ENCODE measurements at places on chromosomes 4 and X.

DNA sequence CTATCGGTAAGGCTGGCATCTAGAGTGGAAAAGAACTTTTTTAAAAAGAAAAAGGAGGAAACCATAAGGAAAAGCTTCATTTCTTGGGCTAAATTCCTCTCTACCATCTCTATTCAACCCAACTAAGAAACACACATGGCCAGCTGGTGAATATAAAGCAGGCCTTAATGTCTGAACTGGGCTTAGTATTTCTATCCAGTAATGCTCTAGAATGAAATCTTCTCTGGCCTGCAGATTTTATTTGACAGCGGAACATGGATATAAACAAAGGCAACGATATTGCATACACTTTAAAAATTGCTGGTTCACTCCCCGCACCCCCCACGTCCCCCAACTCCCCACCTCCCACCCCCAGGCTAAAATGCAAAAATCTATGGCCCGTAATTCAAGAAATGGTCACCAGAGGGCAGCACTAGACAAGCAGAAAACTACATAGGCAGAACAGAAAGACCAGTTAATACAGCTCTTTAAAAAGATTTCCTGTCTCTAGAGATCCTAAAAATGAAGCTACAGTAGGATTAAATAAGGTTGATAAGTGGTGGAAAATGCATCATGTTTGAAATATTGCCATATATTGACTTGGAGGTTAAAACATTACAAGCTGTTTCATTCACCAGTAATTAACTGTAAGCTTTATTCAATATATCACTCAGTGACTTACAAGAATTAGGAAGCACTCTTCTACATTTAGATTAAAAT is 155.2 kb upstream of the GALNT7 start:
- DNase-seq, result peak; percentile 73

DNA sequence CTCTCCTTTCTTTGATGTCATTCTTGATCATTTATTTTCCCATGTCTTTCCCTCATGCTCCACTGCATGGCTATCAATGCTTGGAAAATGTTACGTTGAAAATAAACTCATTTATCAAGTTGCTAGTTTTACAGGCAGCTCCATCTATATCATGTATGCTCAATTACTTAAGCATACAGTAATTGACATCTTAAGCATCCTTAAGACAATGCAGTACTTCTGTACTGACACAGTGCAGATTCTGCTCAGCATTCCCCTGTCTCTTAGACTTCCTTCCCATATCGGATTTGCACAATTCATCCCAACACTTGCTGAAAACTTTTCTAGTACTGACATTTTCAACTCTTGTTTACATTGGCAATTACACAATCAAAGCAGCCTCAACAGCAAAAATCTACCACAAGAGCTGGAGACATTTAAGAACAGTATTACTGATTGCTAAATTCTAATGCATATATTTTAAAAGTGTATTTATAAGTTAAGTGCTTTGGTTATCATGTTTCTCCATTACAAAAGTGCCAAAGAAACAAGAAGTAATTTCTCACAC is 165.6 kb downstream of the ATP10D start:
- DNase-seq, result no peak

- peak; percentile 74 for DNase-seq
These were observed 56.6 kb downstream of the LINC00632 start for GRCh38 chrX:140766024-140766611.

DNA sequence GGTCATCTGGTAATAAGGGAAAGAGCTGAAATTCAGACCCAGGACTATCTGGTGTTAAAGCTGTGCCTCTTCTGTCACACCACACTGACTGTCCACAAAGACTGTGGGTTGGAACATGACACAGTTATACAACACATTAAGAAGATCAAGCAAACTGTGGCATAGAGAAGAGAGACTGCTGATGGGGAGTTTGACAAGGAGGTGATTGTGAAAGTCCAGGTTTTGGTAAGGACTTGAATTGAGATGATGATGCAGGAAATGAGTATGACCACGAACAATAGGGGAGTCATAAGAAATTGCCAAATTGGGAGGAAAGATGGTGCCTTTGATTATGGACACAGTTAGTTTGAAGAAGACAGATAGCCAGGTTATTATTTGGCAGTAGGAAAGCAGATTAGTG is 163.4 kb downstream of the PDGFRA start:
- no peak for DNase-seq

DNA sequence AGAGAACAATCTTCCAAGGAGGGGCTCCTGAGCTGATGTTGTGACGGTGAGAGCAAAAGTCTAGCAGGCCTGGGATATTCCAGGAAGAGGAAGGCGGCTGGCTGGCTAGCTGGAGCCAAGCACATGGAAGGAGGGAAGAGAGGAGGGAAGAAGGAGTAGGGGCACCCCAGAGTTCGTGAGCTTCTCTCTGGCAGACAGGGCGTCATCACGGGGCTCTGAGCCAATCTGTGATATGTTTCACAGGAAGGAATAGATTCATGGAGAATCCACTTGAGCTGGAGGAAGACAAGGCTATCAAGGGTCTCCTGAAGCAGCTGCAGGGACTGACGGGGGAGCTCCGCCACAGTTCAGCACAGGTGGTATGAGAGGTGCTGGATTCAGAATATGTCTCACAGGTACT is 73.6 kb downstream of the DHRSX start:
- no peak for DNase-seq

DNA sequence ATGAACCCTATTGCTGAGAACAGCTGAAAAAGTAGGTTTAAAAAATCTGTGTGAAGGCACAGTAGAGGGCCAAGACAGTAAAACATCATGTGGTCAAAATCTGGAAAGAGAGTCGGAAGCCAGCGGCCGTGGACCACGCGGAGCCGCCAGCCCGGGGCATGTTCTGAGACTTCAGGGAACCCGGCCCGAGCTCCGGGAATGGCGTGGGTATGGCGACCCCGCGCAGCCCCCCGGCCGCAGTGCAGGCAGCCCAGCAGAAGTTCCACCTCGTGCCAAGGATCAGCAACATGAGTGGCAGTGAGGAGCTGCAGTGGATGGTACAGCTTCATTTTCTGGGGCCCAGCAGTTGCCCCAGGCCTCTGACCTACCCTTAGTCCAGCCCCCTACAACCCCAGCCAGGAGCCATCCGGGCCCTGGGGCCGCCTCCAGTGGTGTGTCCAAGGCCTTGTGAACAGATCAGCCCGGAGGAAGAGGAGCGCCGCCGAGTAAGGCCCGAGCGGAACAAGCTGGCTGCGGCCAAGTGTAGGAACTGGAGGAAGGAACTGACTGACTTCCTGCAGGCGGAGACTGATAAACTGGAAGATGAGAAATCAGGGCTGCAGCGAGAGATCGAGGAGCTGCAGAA is 94.2 kb downstream of the LARP1B start:
- no peak for DNase-seq

DNA sequence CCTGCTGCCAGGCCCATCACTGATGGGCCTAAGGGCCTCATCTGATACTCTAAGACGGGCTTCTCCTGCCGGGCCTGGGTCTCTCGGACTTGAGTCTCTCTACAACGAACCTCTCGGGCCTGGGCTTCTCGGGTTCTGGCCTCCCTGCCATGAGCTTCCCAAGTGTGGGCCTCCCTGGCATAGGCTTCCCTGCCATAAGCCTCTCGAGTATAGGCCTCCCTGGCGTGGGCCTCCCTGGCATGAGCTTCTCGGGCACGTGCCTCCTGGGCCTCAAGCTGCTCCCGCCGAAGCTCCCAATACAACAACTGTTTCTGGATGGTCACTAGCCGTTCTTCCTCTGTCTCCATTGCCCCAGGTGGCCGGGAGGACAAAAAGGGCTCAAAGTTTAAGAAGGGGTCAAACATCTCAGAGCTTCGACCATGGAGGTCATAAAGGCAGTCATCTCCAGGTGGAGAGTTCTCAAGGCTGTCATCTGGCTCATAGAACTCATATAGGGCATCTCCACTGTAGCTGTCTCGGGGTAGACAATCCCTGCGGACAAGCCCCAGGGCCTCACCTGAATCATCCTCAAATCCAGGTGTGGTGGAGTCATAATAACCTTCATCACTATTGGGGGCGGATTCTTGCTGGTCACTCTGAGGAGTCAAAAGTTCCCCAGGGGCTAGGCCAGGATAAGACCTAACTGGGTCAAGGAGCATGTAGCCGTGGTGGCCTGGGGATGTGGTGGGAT is 14.1 kb downstream of the AMER1 start:
- no peak for DNase-seq

GRCh38 chr4:88735564-88735963 is 37.9 kb upstream of the NAP1L5 start:
- no peak for DNase-seq

GRCh38 chr4:212438-213188 is 88.3 kb downstream of the ZNF718 start:
- DNase-seq, result no peak

GRCh38 chr4:107050525-107051135 is 14.5 kb upstream of the DKK2 start:
- peak; percentile 27 for DNase-seq

DNA sequence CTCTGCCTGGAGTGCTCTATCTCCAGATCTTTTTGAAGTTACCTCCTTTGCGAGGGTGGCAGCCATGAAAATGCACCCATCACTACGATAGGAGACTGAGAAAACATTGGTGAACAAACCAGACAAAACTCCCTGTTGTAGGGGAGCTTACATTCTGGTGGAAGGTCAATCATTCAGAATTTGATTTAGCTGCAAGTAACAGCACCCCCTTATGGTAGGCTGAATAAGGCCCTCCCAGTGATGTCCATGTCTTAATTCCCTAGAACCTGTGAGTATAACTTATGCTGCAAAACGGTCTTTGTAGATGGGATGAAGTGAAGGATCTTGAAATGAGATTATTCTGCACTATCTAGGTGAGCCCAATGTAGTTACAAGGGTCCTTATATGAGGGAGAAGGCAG is 5.6 kb upstream of the TEC start:
- peak; percentile 32 for DNase-seq

GRCh38 chrX:120260369-120260768 is 9.8 kb downstream of the ZBTB33 start:
- DNase-seq, result no peak

- DNase-seq, result no peak
These were observed 94.5 kb downstream of the RAPGEF2 start for GRCh38 chr4:159197260-159197884.

DNA sequence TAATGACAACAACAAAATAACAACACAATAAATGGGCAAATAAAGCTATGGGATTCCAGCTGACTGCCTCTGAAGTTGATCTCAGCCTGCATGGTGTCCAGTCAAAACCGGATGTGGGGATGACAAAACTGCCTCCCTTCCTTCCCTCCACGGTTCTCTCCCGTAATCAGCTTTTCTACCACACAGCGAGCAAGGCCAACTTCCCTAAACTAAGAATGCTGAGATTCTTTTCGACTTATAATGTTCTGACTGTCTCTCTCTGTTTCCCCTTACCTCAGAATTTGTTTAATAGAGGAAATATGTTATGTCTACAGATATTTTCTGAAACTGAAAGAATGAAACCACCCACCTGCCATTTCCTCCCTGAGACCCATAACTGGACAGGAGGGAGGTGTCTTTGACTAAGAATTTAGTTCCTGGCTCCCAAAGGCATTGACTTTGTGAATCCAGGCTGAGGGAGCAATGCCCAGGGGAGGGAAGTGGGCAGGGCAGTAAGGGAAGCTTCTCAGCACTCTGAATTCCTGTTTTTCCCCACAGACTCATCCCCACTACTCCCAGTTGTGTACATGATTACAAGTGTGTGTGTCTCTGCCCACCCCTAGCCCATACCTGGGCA is 1.0 kb upstream of the TLR1 start:
- peak; percentile 42 for DNase-seq

- no peak for DNase-seq
These were observed 4.6 kb upstream of the CLDN24 start for GRCh38 chr4:183326853-183327252.

GRCh38 chrX:331151-331824 is 12.7 kb upstream of the GTPBP6 start:
- DNase-seq, result peak; percentile 66

GRCh38 chrX:151239751-151240150 is 63.4 kb downstream of the GPR50 start:
- no peak for DNase-seq

GRCh38 chrX:97909245-97909644 is 1025.5 kb downstream of the RPA4 start:
- DNase-seq, result no peak

DNA sequence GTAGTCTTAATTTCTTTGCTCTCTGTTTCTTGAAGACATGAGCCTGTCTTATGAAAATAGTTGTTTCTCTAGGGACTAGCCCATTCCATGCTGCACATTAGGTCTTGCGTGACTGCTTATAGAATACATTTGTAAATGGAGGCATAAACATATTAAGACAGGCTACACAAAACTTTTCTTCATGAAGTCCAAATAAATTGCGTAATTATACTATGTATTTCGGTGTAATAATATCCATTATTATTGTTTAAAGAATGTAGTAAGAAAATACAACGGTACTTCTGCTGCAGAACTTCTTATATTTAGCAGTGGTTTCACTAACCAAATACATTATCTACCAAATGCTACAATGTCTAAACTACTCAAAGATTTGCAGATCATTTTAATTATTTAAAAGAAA is 8.5 kb upstream of the NAA11 start:
- DNase-seq, result no peak

GRCh38 chr4:47876310-47876709 is 38.1 kb downstream of the NFXL1 start:
- no peak for DNase-seq

- no peak for DNase-seq
These were observed 2.1 kb downstream of the ABHD18 start for GRCh38 chr4:127967141-127967775.

DNA sequence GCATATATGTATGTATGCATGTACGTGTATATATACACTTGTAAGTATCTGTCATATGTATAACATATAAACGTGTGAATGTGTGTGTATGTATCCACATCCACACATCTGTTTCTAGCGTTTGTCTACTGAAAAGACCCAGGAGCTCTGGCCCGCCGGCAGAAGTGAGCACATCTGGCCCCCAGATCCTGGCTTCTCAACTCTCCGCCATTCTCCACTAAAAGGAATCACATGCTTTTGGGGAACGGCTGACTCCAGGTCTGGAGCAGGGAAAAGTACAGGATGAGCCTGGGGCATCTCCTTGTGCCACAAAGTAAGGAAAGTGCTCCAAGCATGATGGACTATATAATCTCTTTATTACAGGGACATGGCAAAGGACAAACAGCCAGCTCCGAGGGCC is 143.7 kb downstream of the AFAP1 start:
- no peak for DNase-seq

- DNase-seq, result no peak
These were observed 33.4 kb upstream of the MAGEC2 start for GRCh38 chrX:142238536-142238935.

- no peak for DNase-seq
These were observed 107.2 kb downstream of the SPRY1 start for GRCh38 chr4:123503698-123504363.

DNA sequence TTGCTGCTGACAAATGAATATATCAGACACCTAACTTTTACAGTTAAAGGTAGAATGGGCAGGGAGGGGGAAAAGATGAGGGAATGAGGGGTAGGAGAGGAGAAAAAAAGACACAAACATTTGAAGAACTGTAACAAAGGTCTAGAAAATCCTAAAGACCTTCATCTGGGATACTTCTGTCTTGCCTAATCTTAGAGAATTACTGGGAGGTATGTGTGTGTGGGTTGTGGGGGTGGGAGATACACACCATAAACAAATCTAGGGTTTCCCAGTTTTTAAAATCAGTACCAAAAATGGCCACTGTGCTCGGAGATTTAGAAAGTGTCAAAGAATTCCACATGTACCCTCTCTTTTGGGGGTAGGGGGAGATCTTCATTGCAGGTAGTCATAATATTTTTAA is 166.7 kb downstream of the SH3KBP1 start:
- DNase-seq, result no peak
